Suppressor macrophage treated with lipopolysaccharide for 1 hour (primary cell): ENCODE measurements at places on chromosomes 1 and 21.

DNA sequence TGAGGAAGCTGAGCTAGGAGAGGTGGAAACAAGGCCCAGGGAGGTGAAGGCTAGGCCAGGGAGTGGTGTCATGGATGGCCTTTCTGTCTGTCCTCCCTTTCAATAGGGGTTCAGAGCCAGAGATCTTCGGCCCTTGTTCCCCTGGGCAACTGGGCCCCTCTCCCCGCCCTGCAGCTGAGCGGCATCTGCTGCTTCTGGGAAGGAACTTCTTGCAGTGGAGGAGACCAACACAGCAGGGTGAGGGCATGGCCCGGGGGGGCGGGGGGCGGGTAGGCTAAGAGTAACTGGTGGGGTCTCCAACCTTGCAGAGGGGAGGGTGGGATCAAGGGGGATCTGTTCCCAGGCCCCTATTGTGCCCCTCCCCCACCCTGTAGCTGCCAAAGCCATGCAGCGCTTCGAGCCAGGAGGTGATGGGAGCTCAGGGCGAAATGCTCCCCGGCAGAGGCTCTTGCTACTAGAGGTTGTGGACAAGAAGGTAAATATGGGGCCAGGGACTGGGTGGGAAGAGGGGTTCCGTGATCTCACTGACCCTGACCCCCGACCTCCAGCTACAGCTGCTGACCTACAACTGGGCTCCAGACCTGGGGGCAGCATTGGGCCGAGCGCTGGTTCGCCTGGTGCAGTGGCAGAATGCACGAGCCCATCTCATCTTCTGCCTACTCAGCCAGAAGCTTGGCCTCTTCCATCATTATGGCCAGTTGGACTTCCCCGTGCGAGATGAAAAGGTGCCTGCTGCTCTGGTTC, 11.7 kb downstream of the HYI start:
- DNase-seq, result no peak

DNA sequence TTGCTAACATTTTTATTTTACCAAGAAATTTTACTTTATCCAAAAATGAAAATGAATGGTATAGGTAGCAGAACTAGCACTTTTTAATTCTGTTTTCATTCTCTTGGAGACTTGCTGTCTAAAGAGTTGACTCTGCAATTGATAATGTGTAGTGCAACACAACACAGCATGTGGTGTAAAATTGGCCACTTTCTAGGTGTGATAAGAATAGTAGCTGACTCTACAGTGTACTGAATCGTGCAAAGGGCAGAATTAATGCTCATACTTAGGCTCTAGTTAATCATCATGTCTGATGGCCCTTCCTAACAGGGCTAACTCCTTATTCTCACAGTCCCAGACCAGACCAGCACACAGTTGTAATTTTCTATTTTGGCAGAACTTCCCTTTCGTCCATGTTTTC, 140.5 kb downstream of the NEK7 start:
- DNase-seq, result no peak

DNA sequence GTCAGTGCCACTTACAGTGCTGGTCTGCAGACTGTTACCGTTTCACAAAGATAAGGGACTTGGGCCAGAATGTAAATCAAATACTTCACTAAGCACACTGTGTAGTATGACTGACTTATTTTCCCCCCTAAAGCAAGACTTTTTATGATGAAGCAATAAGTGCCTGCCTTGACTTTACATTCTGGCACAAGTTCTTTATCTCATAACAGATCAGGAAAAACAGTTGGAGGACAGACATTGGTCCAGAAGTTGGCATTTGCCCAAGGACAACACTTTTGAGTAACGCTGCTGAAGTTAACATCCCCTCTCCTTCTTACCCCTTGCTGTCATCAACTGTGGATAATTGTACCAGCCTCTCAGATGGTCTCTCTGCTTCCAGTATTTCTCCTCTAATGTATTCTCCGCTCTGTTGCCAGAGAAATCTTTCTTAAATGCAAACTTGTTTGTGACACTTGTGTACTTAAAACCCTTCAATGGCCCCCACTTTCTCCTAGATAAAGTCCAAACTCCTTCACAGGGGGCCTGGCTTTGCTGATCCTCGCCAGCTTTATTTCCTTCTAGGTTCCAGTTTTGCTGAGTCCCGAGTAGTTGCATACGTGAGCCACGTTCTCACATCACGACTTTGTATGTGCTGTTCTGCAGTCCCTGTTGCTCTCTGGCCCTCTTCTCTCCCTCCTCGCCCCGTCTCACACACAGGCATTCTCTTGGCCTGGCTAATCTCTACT, 45.7 kb downstream of the S1PR1 start:
- no peak for DNase-seq

- DNase-seq, result no peak
Measured at GRCh38 chr1:239025997-239026694, 360.2 kb upstream of the CHRM3 start.

DNA sequence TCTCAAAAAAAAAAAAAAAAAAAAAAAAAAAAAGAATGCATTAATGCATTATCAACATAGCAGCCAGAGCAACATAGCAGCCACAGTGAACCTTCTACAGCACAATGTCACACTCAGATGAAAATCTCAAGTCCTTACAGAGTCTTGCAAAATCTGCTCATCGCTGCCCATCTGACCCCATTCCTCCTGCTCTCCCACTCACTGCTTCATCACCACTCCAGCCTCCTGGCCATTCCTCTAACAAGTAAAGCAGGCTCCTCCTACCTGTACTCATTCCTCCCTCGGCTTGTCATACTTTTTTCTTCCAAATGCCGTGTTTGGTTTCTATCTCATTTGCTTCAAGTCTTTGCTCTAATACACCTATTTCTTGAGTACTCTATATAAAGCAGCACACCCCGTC, 29.5 kb downstream of the BRINP2 start:
- DNase-seq, result no peak
